ENCODE measurements at places on chromosomes 2 and 18.

DNA sequence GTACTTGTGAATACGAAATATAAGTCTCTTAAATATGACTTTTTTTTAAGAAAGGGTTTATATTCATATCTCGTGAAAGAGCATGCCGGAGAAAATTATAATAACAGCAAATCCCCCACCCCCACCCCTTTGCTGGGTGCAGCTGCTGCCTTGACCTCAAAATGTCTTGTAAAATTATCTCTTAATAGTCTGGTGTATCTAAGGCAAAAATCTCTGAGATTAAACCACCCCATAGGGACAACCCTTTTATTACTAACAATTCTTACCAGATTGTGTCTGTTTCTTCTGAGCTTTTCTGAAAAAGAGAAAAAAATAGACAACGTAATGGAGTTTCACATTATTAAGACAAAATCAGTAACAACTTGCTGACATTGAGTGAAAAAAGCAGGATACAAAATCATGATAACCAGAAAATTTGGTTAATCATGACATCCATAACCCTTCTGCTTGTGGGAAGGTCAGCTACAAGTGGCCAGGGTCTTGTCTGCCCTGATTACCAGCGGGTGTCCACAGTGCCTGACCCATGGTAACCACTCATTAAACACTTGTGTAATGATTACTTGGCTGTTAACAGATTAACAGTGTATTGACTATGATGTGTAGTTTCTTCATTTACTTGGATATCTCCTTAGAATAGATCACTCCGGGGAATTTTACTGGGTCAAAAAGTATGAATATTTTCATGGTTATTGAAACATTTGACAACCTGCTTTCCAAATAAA, 1.5 kb downstream of the STRADB start:
- no peak for DNase-seq

DNA sequence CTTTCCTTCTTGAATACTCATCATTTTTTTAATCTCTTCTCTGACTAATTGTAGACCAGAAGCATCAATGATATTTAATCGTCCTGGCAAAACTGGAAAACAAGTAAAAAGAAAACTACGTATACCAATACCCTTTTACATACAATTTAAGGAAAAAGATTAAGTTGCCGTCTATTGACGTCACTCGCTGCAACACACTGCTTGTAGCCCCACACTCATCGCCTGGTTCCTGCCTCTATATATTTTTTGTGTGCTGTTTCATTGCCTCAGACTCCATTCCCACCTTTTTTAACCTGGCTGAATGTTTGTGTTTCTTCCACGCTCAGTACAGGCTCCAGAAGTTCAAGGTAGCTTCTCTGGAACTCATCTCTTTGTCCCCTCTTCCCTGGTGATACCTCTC, 536.2 kb downstream of the METTL4 start:
- DNase-seq = no peak

- DNase-seq = no peak
Observed at GRCh38 chr2:44364604-44365003, 2.9 kb downstream of the CAMKMT start.

DNA sequence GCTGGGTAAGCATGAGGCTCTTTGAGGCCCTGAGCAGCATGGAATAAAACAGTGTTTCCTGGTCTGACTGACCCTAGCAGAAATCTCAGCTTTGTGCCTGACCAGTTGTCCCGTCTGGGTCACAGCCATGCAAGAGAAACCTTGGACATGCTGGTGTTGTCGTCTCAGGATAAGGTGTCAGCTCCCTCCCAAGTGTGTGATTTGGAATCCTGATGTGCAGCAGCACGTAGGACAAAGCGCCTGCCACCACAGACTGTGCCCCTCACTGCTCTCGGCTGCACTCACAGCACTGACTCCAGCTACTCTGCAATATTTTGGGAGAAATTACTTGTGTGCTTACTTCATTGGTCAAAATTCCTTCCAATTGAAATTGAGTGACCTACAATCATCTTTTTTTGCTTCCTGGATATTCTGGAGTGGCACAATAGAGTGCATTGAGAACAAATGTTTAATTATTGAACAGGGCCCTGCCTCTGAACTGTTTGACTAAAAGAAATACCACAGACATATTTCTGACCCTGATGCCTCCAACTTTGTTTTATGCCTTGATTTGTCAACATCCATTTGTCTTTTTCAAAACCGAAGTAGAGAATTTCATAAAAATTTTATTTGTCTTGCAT, 352.4 kb downstream of the SOCS6 start:
- DNase-seq = no peak

- no peak for DNase-seq
Observed at GRCh38 chr2:64859312-64860212, 129.6 kb upstream of the SLC1A4 start.

GRCh38 chr2:26251893-26252292, 7.2 kb downstream of the HADHB start:
- no peak for DNase-seq

- no peak for DNase-seq
Observed at GRCh38 chr2:203909261-203909967, 27.1 kb upstream of the ICOS start.

GRCh38 chr2:215904101-215904500, 109.2 kb downstream of the MREG start:
- no peak for DNase-seq

DNA sequence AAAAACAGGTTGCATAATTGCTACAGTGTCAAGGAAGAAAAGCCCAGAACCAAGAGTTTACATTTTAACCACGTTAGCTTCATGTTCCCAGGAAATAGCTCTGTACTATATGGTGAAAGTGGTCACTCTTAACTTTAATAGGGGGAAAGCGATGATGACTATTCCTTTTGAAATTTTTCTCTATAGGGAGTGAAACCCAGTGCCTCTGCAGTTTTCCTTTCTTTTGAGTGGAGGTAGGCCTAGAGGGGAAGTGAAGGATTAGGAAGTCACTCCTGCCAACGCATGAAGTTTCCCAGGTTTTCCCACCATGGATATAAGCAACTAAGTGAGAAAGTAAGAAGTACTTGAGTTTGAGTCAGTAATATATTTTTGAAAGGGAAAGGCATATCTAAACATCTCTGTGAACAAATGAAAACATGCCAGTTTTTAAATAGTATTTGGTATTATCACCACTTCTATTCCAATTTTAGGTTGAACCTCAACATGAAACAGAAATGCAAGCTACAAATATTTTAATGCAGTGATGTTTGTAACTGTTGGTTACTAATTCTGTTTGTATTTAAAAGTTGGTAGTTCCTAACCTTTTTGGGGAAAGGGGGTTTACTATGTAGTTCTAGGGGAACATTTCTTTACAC, 91.9 kb downstream of the VRK2 start:
- no peak for DNase-seq

- DNase-seq = no peak
Observed at GRCh38 chr18:43034683-43035500, 80.6 kb downstream of the RIT2 start.

GRCh38 chr2:100142393-100142792, at the start of gene AFF3:
Gene AFF3 (minus strand): TSS chr2:100142590. CDS start chr2:100104454, 38,136 bp downstream.
- DNase-seq = no peak

- DNase-seq = no peak
Observed at GRCh38 chr2:159249990-159250715, 36.4 kb downstream of the WDSUB1 start.

DNA sequence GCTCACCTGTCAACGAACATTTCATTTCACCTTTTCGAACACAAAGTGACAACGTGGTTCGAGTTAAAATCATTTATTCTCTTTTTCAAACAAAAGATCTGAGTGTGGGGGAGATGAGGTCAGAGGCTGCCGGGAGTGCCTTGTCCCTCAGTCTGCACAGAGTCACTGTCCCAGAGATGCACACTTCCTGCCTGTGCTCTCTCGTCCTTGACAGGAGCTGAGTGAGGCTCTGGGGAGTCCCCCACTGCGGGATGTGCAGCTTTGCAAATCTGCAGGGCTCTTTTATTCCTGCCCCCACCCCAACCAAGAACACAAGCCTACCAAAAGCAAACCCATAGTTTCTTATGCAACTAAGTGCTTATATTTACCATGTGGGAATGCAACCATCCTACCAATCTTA, 497.8 kb downstream of the EIPR1 start:
- DNase-seq = no peak

DNA sequence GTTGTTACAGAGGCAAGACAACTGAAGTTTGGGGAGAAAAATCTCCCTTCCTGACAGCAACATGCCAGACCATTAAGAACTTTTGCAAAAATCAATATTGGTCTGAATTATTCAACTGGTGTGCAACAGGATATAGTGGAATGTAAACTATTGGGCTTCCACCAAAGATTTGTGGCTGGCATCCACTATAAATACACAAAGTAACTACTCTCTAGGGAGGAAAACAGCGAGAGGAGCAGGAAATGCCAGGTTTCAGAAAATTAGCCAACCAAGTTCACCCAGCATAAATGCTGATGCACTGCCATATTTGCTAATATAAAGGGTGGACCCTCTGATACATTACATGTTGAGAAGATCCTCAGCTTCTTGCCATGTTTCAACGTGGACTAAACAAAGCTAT, 267.6 kb upstream of the LYPD1 start:
- DNase-seq = no peak

GRCh38 chr2:46873604-46874068, 42.0 kb downstream of the MCFD2 start:
- DNase-seq = no peak

DNA sequence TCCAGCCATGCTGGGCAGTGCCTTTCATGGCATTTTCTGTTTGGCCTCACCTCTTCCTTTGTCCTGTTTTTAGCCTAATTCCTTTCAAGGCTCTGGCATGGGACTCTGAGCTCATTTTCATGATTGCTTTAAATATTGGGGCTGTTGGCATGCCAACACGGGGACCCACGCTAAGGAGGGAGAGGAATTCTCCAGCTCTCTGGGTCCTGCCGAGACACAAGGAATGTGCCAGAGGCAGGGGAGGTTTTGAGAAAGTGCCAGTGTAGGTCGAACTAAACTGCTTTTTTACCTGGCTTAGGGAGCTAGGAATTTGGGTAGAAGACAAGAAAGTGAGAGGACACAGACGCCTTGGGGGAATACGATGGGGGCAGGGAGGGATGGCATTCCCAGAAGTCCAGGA, 42.3 kb downstream of the RPL37A start:
- no peak for DNase-seq

DNA sequence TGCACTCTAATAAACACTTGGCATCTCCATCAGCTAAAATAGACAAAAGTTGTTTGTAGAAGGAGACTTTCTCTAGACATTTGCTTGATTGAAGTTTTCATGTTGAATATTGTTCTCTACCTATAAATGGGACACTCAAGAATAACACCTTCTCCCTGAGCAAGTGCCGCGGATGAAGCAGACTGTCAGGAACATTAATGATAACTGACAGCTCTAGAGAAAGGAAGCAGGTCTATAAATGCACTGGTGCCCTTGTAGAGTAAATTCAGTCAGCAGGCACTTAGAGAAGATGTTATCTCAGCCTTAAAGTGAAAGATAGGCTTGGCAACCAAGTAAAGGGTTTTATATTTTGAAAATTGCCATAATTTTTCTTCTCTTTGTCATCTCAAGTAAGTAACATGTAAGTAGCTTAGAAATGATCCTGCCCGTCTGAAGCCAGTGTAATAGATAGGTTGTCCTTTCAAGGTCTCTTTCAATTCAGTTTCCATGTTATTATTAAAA, 224.6 kb downstream of the ARL6IP6 start:
- no peak for DNase-seq

GRCh38 chr2:25294573-25295462, 46.9 kb downstream of the DNMT3A start:
- peak; percentile 27 for DNase-seq

DNA sequence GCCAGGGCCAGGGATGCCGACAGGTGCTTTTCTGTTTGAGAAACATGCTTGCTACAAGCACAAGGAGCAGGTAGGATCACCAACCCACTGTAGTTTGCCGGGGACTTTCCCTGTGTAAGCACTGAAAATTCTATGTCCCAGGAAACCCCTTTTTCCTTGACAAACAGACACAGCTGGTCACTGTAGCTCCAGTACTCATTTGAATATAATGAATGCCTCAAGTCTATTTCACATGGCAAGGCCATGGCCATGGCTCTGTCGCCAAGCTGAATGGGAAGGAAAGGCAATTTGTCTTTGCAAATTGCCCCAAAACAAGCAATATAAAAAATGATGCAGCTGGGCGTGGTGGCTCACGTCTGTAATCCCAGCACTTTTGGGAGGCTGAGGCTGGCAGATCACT, 49.6 kb upstream of the IGFBP2 start:
- no peak for DNase-seq

DNA sequence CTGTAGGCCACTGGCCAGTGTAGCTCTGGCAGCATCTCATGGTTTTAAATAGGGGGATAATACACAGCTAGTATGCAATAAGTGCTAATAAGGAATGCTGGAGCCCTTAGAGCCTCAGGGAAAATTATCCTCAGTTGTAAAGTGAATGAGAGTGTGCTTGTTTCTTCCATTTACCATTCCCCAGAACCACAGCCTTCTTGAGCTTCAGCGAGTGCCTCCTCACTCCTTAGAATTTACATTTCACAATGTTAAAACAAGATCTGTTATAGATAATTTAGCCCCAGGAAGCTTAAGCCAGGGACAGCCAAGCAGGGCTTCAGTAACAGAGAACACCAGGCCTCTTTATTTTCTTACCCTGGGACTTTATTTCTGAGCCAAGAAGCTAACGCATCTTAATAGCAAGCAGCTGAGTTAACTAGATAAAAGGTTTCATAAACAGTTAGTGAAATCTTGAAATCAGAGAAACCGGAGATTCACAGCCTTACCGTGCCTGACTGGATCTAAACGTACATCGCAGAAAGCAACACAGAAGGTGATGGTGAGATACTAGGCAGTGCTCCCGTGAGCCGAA, 535.2 kb downstream of the TDRD15 start:
- no peak for DNase-seq

- DNase-seq = no peak
Observed at GRCh38 chr2:212766921-212767320, 228.3 kb upstream of the ERBB4 start.

- no peak for DNase-seq
Observed at GRCh38 chr18:43484710-43485109, 207.4 kb upstream of the SYT4 start.

DNA sequence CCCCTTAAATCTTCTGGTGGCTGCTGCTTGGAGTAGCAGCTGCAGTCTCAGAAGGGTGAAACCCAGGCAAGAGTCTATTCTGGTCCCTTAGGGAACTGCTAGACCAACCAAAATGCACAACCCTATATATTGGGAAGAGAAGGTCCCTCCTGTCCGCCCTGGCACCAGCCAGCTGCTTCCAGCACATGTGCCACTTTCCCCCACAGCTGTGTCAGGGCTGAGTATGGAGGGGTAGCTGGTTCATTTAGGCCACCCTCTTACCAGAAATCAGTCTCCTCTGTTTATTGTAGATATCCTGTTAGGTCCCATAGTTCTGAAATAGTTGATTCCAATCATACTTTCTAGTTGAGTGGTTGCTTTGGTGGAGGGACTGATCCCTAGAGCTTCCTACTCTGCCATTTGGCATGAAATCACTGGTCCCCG, 68.9 kb downstream of the BIRC6 start:
- DNase-seq = no peak

- no peak for DNase-seq
Observed at GRCh38 chr18:36127836-36128529, 1.2 kb downstream of the SLC39A6 start.

DNA sequence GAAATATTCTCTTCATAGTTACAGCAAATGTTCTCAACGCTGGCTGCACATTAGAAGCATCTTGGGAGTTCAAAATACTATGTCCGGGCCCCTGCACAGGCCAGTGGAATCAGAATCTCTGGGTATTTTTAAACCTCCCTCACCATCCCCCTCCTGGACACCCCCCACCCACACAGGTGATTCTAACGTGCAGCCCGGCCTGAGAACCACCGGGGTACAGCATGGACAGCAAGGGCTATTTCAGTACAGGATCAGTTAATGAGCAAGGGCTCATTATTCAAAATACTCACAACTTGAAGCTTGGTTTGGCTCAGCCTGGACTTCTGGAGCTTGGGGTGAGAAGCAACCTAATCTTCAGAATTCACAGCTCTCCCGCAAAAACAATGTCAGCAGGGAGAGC, 31.4 kb downstream of the INO80C start:
- no peak for DNase-seq

Data from activated naive CD4-positive, alpha-beta T cell (primary cell).